Activated naive CD4-positive, alpha-beta T cell treated with anti-CD3 and anti-CD28 coated beads for 36 hours (primary cell): ENCODE measurements at places on chromosomes 5 and 9.
A peak's percentile ranks its signal among the peaks of the same experiment; 100 is the strongest.

DNA sequence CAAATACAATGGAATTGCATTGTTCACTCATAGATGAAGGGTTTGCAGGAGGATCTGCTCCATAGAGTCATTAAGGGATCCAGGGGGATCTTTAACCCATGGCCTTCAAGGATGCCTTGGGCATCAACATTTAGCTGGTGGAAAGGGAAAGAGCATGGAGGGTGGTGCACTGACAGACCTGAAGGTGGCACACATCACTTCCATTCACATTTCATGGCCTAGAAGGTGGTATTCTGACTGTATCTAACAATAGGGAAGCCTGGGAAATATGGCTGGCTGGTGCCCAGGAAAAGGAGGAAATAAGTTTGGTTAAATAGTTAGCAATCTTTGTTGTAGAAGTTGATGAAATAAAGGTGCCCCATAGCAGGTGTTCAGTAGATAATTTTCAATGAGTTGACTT lies 230.2 kb downstream of the CD180 start:
- no peak for DNase-seq

- DNase-seq = no peak
Observed at GRCh38 chr9:77021291-77021894, 1.9 kb downstream of the FOXB2 start.

DNA sequence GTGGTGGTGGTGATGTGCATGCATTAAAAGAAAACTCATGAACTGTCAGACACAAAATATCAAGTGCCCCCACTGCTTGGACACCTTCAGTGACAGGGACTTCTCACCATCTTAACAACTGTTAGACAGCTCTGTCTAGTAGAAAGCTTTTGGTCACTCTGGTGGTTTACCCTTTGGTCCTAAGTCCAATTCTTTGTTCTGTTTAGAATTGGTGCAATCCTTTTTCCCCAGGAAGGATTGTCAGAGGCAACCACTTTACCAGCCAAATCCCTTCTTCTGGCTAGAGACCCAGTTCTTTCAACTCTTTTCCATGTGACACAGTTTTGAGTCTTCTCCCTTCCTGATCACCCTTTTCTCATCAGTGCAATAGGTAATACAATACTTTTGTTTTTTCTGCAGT lies 140.2 kb downstream of the SEC61B start:
- no peak for DNase-seq

- DNase-seq = no peak
Observed at GRCh38 chr5:88736494-88736893, 146.5 kb downstream of the MEF2C start.

- no peak for DNase-seq
Observed at GRCh38 chr5:150298701-150299451, 3.8 kb downstream of the ARSI start.

- peak; percentile 1 for DNase-seq
Observed at GRCh38 chr5:180598316-180598701, 7.0 kb upstream of the SCGB3A1 start.

GRCh38 chr9:127746959-127747569 lies 12.0 kb upstream of the TOR2A start:
- peak; percentile 20 for DNase-seq

GRCh38 chr9:106146066-106146840 lies 451.9 kb downstream of the TMEM38B start:
- no peak for DNase-seq

DNA sequence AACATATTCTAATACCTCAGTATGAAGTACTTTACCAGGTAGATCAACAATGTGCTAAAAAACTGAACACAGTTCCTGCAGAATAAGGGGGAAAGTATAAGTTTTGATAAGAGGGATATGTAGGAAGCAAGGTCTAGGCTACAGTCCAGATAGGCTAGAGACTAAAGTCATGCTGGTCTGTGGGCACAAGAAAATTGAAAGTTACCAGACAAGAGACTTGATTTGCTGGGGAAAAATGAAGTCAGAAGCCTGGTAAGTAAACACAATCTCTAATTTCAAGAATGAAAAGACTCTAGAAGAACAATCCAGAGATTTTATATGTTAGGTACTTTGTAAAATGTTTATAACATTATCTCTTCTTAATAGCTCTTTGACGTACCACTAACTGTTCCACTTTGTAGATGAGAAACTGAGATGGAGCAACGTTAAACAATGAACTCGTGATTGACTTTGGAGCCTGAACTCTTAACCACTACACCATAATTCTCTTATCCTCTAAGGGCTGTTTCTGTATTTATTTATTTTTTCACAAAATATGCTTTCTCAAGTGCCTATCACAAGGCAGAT lies 19.5 kb downstream of the ADAMTS6 start:
- no peak for DNase-seq

DNA sequence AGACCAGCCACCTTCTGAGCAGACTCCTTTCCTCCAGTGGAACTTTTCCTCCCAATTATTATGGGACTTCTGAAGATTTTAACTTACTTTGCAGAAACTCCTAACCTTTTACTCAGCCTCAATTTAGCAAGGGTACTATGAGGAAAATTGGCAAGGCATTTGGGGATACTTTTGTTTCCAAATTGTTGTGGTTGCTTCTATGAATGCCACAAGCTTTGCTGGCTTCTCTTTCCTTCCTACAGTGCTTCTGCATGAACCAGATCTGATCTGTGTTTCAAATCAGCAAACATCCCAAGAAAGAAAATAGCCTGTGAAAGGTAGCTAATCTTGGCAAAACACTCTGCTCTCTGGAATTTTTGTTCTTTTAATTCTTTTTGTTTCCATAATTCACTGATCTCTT lies 57.3 kb upstream of the TAF11L2 start:
- no peak for DNase-seq

- DNase-seq = no peak
Observed at GRCh38 chr5:112013660-112014059, 256.7 kb upstream of the NREP start.

- no peak for DNase-seq
Observed at GRCh38 chr9:70923961-70924360, 197.5 kb downstream of the TRPM3 start.

DNA sequence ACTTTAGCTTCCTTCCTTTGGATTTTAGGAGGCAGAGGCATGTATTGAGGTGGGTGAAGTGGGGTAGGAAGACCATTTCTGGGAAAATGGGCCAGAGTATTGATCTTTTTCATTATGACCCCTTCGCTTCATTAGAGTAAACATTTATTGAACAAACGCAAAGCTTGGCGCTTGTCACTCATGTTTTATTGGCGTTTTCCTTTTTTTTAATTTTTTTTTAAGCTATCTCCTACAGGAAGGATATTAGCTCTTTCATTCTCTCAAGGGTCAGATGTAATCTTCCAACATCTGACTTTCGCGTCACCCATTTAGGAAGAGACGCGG lies 273 bp upstream of the SUB1 start:
- DNase-seq = no peak

- DNase-seq = no peak
Observed at GRCh38 chr5:14161825-14162556, 18.8 kb downstream of the TRIO start.

- DNase-seq = no peak
Observed at GRCh38 chr5:65203746-65204145, 278.0 kb downstream of the ADAMTS6 start.

- no peak for DNase-seq
Observed at GRCh38 chr9:78778318-78778717, 481.4 kb downstream of the PSAT1 start.

DNA sequence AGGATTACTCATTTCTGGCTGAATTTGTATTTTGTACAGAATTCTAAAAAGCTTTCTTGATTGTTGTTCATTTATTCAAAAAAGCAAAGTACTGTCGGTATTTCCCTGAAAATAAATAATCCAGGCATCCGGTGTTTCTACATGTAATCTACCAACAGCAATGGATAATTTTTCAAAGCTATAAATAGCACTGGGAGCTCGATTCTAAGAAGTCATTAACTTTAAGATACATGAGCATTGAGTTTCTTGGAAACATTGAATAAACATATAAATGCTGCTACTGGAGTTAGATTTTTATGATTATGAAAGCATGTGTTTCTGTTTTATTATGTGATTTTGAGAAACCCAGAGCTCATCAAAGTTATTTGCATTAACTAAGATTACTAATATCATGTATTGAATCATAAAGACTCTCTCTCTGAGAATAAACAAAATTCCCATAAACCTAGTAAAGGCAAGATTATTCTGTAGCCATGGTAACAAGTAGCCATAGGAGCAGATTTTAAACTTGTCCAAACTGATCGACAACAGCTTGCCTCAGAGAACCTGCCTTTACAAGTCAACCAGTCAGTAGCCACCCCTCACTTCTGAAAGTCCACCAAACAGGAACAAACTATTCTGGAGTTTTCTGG lies 197.0 kb downstream of the DRD1 start:
- DNase-seq = no peak

DNA sequence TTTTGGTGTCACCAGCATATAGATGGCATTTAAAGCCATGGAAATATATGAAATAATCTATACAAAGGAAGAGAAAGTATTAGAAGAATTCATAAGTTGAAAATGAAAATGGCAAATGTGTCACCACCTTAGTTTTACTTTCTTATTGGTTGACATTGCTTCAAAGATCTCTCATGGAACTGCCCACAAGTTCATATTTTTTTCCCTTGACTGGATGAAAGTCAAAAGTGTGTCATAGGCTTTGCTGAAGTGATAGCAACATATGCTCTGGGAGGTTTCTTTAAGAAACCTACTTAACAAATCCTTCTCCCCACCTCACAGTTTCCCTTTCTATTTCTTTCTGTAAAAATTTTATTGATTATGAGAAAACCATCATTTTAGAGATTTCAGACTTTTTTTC lies 127.2 kb downstream of the VPS13A start:
- DNase-seq = no peak

DNA sequence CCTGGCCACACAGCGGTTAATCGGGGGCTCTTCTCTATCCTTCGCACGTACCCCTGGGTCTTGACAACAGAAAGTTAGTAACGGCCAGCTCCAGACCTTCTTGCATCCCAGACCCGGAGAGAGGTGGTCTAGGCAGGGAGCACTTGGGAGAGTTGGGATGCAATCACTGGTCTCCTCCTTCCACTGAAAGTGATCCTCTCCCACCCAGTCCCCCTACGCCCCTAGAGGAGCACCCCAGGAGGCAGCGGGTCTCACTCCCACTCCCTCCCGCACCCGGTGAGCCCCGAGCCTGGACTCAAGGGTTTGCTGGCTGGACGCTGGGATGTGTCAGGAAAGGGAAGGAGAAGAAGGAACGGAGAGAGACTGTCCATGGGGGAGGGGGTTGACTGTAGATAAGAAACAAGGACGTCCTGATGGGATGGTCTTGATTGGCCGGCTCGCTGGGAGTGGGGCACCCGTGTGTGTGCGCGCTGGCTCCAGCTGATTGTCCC lies 2.0 kb downstream of the RORB start:
- DNase-seq = no peak

- no peak for DNase-seq
Observed at GRCh38 chr5:16665601-16666000, 48.8 kb upstream of the RETREG1 start.

GRCh38 chr5:55533521-55534435 lies 986 bp downstream of the PLPP1 start:
- peak; percentile 43 for DNase-seq

GRCh38 chr5:102591650-102592049 lies 92.8 kb upstream of the SLCO6A1 start:
- DNase-seq = peak; percentile 6

GRCh38 chr5:78221964-78222451 lies 72.5 kb downstream of the AP3B1 start:
- DNase-seq = no peak

DNA sequence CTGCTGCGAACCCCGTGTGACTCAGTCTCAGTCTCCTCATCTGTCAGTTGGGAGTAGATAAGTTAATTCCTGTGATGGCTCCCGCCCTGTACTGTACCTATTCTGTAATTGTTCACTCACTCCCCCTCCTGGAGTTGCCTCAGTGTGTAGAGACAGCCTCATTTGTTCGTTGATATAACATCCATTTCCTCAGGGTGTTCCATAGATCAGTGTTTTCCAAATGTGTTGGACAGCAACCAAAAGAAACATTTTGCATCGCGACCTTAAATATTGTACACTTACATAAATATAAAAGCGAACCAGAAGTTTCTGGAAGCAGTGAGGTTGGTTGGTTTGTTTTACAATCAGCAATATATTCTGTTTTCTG lies 698 bp downstream of the NFX1 start:
- DNase-seq = no peak

DNA sequence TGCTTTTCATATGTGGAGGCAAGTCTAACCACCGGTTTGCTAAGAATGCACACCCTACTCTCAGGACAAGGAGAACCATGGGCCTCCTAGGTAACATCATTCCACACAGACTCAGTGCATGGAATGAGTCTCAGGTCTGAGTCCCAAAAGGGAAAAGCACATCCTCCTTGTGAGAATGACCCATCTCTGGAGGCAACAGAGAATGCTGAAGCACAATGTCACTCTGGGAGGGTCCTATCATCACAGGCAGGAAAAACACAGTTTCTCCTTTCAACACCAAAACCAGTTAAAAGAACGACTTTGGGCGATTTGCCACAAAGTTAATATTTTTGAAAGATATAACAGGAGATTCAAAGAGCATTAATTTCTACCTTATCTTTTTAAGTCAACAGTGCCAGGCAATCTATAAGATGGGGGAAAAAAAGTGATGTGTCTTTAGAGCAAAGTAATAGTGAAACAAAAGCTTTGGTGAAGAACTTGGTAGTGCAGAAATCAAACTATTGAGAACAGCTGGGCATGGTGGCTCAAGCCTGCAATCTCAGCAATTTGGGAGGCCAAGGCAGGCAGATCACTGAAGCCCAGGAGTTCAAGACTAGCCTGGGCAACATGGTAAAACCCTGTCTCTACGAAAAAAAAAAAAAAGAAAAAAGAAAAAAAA lies 97.3 kb downstream of the OXCT1 start:
- no peak for DNase-seq

GRCh38 chr5:35302544-35302943 lies 72.3 kb upstream of the PRLR start:
- DNase-seq = no peak

GRCh38 chr5:109805883-109806282 lies 116.2 kb downstream of the MAN2A1 start:
- no peak for DNase-seq

DNA sequence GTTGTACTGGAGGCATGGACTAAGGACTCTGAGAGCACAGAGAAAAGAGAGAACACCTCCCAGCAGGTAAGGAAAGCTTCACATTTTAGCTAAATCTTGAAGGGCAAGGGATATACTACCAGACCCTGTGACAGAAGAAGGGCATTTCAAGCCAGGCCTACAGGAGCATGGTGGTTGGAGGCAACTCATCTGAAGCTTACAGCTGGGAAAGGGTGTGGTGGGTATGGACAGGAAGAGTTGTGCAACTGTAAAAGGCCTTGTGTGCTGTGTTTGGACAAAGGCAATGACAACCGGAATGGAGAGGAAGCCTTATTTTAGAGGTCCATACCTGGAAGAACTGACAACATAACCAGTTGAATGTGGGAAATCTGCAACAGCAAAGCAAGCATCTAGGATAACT lies 31.2 kb downstream of the NIPSNAP3B start:
- DNase-seq = no peak

DNA sequence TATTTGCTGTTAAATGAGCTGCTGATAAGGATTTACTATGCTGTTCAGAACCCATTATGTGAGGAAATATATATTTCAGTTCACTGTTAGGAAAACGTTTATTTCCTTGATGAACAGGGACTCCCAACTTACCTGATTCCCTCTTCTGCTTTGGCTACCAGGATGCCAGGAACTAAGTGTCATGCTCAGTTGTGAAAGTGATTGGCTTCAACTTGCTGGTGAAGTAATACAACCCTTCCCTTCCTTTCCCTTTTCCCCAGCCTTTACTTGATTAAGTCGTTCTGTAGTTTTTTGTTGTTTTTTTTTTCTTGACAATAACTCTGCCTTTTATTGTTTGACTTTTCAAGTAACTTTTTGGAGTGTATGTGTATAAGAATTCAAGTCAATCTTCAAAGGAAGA lies 309.3 kb downstream of the DOCK8 start:
- DNase-seq = no peak
